ENCODE measurements at places on chromosomes 11 and 22.
A peak's percentile ranks its signal among the peaks of the same experiment; 100 is the strongest.

GRCh38 chr11:35391922-35392688, 27.3 kb downstream of the SLC1A2 start:
- peak; percentile 81 for DNase-seq

DNA sequence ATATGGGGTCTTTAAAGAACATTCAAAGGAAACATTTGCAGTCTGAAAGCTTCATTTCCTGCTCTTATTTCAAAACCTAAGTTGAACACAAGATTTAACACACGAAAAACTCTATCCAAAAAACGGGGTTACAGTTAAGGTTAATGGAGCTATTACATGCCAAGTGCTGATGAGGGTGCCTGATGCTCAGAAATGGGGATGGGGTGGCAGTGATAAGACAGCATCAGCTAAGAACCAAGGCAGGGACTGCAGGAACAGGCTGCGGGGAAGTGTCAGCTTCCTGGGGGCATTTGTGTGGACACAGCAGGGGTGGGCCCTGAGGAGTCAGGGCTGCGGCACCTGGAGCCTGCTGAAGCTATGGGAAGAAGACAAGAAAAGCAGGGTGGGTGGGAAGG, 12.2 kb downstream of the DGCR2 start:
- no peak for DNase-seq

DNA sequence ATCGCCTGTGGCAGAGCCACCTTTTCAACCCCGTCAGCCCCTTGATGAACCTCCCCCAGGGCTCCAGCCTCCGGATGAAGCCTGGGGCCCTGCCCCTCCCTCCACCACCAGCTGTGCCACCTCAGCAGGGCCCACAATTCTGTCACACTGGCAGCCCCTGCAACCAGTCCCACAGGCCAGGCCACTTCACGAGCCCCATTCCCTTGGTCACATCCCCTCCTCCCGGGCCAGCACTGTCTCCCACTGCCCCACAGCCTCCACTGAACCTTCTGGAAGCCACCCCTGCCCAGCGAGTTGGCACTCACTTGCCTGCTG, 19.9 kb downstream of the OSBPL5 start:
- DNase-seq = no peak

GRCh38 chr22:36831717-36832116, 14.9 kb upstream of the PVALB start:
- no peak for DNase-seq

DNA sequence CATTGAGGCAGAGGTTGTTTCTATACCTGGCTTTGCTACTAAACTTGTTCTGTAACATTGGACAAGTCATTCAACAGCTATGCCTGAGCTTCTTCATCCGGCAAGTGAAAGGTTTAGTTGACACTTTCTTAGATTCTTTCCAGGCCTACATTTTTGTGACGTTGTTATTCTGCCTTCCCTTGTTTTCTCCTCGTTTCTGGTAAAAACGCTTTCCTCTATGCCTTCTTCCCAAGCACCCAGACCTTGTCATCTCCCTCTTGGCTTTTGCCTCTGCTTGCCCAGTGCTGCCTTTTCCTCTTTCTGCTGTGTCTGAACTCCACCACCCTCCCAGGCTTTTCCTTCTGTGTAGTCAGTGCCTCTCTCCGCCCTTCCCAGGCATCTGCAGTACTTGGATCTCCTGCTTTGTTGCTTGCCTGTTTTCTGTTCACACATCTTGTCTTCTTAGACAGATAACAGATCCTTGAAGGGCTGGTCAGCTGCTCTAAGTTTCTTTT, 1.4 kb upstream of the AMOTL1 start:
- DNase-seq = no peak

GRCh38 chr11:35270342-35270741, 131.4 kb downstream of the CD44 start:
- no peak for DNase-seq

DNA sequence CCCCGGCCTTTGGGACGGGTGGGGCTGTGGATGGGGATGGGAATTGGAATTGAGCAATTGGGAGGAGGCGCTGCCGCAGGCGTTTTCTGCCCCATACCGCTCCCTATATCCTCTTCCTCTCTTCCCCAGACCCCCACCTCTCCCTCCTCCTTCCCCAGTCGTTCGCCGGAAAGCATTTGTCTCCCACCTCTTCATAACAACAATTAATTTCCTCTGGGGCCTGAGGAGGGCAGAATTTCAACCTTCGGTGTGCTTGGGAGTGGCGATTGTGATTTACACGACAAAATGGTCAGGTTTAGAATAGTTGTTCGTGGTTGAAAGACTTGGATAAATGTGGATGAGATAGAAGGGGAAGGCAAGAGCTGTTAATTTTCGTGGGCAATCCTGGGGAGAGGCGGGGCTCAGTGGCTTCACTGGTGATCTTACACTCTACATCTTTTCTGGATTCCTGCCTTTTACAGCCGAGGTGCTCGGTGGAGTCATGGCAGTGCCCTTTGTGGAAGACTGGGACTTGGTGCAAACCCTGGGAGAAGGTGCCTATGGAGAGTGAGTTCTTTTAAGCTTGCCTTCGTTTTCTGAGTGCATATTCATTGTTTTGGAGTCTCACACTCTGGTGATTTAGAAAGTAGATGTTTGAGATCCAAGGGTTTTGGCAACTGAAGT, 1.5 kb downstream of the CHEK1 start:
- DNase-seq = peak; percentile 56

GRCh38 chr11:27296497-27296896, 66.5 kb downstream of the CCDC34 start:
- DNase-seq = no peak

- DNase-seq = no peak
Measured at GRCh38 chr11:44528103-44528502, 37.4 kb upstream of the CD82 start.

DNA sequence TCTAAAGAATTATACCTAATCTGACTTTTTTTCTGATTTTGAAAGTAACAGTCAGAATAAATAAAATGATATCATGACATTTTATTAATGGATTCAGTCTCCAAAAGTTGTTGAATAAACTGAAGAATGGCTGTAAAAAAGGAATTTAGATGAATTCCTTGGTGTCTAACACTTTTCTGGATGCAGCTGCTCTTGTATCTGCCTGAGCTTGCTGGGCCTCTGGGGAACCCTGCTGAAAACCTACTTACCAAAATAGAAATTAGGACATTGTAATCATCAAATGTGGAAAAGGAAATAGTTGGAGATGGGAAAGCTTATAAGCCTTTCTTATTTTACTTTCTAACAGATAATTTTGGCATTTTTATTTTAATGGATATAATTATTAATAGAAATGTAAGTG, 315.7 kb upstream of the ANO5 start:
- DNase-seq = no peak

DNA sequence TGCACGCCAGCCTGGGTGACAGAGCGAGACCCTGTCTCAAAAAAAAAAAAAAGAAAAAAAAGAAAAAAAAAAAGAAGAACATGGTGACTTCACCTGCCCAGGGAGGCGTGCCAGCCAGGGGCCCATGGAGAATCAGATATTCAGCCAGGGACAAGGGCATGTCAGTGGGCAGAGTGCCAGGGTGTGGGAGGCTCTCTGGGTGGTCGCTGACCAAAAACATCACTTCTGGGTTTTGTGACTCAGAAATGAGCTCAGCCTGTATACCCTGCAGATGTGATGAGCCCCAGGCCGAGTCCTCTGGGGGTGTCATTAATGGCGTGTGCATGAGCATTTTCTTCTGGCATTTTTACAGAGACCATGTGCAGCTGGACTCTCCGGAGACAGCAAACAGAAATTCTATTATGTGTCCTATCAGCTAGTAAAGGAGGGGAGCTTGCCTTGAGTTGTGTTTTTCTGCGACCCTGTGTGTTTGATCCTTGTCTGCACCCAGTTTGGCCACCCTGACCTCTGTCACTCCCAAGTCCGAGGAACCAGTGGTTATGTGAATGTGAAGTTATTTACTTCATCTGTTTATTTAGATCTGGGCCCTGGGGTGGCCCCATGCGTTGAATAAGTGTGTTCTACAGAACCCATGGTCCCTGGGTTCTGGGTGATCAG, 53.6 kb downstream of the BCR start:
- DNase-seq = no peak

DNA sequence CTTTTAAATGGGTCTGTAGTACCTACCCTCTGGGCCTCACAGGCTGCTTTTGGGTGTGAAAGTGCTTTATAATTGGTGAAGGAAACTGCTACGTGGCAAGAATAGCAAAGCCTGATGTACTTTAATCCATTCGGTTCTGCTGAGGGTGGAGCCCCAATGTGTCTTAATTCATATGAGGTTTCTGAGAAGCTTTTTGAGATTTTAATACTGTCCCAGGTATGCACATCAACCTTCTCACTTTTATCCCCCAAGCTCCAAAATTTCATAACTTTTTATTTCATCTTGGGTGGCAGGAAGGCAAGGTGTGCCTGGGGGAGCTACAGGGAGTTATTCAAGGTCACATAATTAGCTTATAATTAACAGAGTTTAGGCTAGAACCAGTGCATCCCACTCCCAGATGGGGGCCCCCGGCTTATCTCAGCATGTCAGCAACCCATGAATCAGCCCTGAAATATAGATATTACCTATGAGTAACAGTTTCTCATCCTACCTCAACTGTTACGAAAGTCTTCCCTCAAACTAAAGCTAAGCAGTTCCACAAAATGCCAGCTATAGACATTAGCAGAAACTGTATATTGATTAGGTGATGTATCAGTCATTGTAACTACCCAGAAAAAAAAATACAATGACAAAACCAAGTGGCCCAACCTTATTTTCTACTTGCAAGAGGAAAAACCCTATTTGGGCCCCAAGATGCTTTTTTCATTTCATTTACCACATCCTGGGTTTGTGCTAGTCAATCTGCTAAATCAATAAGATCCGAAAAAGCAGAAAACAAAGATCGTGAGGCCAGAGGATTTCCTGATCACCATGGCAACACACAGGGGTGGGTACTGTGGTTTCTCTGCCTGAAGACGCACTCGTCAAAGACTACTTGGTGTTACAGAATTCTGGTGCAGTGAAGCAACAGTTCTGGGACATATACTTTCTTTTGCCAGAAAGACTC, 26.7 kb downstream of the CD44 start:
- DNase-seq = peak; percentile 99

GRCh38 chr22:43151251-43152002, at the start of gene TSPO:
TSS of gene TSPO (plus strand) at chr22:43151559. CDS start at chr22:43159239, 7,680 bp downstream.
- peak; percentile 69 for DNase-seq

DNA sequence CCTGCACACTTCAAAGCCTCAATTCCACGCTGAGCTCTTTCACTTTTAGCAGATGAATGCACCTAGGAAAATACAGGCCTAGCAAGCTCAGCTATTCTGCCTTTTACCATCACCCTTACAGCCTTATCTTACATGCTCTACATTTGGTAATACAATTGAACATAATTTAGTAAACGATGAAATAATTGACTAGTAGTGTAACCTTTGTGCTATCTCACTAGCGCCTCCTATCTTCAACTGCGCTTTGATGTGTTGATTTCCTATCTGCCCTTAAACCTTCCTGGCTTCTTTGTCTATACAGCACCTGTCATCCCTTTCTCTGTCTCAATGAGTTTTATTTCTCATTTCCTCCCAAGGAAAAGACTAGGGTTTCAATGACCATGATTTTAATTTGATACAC, 149.7 kb downstream of the LRRC4C start:
- DNase-seq = no peak

- DNase-seq = no peak
Measured at GRCh38 chr11:72760539-72761405, 8.6 kb upstream of the ARAP1 start.

- no peak for DNase-seq
Measured at GRCh38 chr11:2567026-2567671, 122.3 kb downstream of the KCNQ1 start.

DNA sequence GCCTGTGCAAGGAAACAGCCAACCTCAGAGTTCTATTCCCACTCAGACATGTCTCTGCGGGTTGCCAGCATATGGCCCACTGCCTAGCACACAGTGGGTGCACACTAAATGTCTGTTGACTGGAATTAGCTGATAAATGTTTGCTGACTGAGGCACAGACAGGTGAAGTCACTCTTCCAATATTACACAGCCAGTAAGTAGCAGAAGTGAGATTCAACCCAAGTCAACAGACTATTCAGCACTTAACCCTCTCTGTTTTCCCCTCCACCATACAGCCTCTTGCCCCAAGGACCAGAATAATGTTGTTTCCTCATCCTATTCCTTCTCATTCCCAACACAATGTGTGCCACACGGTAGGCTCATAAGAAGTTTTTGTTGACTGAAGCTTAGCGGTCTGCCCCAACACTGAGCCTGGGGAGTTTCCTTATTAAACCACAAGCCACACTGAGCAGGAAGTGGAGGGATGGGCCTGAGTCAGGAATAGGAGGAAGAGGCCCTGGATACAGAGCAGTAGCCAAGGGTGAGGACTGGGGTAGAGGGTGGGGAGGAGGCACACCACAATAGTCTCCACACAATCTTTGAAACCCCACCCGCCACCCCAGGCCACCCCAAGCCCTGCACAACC, 15.7 kb upstream of the IL10RA start:
- peak; percentile 68 for DNase-seq

Data from CD4-positive, alpha-beta T cell treated with Interleukin-17A for 1 hour (primary cell).